ENCODE measurements at places on chromosomes 2 and 18.
A peak's percentile ranks its signal among the peaks of the same experiment; 100 is the strongest.

GRCh38 chr2:228938629-228939028 lies 332.5 kb downstream of the PID1 start:
- no peak for DNase-seq

DNA sequence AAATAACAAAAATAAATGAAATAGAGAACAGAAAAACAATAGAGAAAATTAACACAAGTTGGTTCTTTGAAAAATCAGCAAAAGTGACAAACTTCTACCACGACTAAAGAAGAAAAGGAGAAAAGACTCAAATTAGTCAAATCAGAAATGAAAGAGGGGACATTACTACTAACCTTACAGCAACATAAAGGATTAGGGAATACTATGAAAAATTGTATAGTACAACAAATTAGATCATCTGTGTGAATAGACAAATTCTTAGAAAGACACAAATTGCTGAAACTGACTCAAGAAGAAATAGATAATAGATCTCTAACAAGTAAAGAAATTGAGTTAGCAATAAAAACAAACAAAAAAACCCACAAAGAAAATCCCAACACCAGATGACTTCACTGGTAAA lies 48.5 kb upstream of the PGAP1 start:
- DNase-seq, result no peak

- DNase-seq, result no peak
Observed at GRCh38 chr2:208794288-208794975, 387.8 kb downstream of the PTH2R start.

DNA sequence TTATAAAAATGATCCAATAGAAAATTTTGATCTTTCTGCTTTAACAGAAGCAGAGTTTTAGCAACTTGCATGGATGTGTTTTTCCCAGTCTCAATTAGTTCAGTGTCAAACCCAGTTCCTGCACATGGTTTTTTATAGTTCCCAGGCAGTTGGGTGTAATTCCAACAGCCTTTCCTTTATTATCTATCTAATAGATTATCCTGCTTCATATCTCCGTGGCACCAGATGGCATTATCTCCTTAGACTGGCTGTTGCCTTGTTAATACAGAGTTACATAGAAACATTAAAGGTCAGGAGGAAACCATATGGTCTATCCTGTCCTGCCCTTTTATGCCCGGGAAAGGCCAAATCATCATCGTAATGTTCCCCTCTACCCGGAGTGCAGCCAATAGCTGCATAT lies 400.9 kb upstream of the SMIM21 start:
- no peak for DNase-seq

DNA sequence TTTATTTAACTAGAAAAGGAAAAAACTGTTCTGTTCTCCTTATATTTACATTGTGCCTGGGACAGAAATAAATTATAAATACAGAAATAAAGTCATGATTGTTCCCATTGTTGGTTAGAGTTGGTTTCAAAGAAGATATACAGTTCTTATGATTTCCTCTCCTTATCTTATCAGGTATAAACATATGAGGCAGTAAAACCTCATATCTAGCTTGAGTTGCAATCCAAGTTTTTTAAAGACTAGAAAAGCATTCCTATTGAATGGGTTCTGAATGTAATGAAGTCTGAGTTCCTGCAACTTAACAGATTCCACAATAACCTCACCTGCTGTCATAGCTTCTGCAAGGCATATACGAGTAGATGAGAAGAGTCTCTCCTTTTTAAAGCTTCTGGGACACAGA lies 114.7 kb upstream of the CAVIN2 start:
- no peak for DNase-seq

DNA sequence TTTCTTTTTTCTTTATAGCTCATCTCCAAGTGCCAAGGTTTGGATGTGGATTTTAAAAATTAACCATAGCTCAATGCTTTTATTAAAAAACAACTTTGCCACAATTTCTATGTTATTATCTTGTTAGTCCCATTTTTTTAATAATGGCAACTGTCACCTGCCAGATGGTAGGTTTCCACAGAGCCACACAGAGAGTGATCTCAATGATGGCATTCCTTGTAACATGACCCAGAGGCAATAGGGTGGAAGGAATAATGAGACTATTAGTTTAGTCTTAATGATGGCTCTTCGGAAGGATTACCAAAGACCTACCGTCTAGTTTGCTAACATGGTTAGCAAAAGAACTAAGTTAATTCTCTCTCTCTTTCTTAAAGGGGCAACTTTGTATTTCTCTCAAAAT lies 64.0 kb downstream of the REL start:
- DNase-seq, result peak; percentile 17

GRCh38 chr2:2333076-2333475 lies 2.0 kb upstream of the MYT1L start:
- peak; percentile 78 for DNase-seq

DNA sequence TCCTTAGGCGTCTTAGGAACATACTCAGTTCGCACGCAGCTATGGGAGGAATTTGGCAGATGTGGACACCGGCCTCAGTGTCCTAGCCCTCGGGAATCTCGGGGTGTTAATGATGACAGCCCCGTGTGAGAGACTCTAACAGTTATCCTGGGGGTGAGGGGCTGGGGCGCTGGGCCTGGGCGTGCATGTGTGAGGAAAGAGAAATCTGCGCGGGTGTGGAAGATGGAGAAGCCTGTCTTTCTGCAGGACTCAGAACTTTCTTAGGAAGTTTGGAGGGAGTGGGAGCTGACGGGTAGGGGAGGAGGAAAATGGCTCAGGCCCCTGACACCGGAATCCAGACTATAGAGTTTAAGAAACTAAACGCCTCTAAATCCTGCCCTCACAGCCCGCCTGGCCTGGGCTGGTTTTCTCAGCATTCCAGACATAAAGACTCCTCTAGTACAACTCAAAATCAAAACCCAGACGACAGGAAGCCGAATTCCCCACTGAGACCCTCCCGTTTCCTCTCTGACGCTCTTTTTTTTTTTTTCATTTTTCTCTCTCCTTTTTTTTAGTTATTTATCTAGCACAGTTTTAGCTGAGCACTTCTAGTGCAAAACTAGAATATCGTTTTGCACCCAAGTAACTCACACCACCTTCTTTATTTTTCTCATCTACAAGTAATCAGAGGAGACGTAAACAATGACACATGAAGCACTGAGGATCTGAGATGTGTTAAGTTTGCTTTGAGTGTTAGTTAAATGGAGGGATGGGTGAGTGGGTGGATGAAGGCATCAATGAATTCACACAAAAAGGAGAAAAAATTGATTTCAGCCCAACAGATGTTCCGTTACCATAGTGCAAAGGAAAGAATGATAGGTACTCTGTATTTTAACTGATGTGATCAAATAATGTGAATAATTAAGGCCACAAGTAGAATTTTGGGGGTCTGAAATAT lies 1.2 kb upstream of the HAAO start:
- no peak for DNase-seq

- no peak for DNase-seq
Observed at GRCh38 chr18:45916302-45916701, 50.8 kb downstream of the EPG5 start.

DNA sequence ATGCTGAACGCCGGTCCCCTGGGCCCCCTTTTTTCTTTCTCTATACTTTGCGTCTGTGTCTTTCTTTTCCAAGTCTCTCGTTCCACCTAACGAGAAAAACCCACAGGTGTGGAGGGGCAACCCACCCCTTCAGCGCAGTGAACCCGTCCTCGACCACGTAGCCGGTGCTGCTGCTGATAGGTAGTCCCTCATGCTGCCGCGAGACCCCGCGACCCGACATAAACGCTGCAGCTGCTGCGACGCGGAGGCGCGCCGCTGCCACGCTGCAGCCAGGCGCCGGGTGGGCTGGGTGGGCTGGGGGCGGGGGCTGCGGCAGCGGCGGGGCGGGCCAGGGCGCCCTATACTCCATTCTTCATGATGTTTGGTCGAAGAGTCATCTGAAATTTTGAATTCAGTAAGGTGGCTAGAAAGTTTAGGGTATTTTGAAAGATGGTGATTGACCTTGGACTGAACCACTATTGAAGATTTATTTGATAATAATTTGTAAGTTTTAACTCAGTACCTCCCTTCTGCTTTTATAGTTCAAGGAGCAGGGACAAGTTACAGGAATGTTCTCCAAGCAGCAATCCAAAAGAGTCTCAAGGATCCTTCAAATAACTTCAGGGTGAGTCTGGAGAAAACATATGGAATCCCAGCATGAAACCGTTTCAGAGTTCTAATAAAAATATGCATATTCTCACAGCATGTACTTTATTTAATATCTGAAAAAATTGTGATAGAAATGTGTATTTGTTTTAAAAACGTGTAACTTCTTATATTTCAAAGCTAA lies 24.1 kb downstream of the CFLAR start:
- DNase-seq, result no peak
